ENCODE measurements at places on chromosomes 2 and 18.

GRCh38 chr2:238597638-238598528, 171.2 kb downstream of the ASB1 start:
- no peak for DNase-seq

- DNase-seq = no peak
Measured at GRCh38 chr2:108575132-108575966, 41.1 kb downstream of the LIMS1 start.

DNA sequence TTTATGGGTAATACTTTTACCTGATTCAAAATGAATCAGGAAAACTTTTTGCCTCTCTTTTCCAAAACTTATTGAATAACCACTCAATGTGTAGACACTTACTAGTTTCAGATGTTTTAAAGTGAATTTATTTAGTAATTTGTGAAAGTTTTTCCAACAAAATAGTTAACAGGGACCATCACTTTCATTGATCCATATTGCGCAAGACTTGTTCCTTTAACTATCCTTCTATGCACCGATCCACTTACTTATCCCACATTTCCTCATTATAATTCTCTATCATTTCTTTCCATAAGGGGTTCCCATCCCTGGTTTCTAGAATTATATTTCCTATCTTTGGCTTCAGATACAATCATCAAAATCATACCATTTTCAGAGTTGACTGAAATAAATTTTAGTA, 48.3 kb downstream of the CDH19 start:
- no peak for DNase-seq

DNA sequence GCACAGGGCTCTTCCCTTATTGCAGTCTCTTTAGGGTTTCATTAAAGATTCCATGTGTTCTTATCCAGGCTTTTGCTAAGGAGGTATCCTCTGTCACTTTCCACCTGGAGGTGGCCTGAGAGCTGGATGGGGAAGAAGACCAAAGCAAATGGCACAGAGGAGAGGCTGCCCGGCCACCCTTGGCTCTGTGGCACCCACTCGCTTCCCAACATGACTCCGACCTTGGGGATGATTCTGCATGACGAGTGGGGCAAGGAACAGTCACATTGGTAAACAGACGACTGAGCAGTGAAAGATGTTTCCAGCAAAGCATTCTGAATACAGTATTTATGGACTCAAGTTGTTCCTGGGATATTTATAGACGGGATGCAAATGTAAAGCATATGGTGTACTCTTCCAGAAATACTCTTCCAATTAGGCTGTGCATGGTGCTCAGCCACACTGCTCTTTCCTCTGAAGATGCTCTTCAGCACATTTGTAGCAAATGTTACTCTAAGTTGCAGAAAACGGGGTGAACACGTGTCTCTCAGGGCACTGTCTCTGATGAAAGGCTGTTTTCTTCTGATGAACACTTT, 377.1 kb upstream of the HS6ST1 start:
- DNase-seq = no peak

GRCh38 chr18:33372442-33372841, 68.1 kb downstream of the CCDC178 start:
- DNase-seq = no peak

DNA sequence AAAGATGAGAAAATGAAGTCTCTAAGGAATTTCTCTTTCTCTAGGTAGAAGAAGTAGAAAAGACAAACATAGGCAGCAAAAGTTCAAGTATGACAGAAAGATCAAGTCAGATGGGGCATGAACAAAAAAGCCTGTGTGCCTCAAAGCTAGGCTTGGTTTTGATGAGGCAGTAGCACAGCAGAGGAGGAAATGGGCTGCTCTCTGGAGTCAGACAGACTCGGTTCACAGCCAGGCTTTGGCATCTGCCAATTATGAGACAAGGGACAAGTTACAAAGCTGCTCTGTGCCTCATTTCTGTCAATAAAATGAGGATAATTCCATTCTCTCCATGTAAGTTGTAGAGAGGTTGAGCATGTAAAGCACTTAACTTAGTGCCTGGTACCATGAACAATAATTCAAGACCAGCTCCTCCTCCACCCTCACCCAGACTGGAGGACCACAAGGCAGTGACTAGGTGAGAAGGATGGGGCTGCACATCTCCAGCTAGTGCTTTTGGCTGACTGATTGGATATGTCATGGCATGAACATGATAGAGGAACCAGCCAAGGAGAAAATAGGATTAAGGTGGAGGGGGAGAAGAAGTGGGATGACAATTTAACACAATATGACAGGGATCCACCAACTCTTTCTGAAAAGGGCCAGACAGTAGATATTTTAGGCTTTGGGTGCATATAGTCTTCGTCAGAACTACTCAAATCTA, 84.6 kb downstream of the TMEM163 start:
- no peak for DNase-seq

DNA sequence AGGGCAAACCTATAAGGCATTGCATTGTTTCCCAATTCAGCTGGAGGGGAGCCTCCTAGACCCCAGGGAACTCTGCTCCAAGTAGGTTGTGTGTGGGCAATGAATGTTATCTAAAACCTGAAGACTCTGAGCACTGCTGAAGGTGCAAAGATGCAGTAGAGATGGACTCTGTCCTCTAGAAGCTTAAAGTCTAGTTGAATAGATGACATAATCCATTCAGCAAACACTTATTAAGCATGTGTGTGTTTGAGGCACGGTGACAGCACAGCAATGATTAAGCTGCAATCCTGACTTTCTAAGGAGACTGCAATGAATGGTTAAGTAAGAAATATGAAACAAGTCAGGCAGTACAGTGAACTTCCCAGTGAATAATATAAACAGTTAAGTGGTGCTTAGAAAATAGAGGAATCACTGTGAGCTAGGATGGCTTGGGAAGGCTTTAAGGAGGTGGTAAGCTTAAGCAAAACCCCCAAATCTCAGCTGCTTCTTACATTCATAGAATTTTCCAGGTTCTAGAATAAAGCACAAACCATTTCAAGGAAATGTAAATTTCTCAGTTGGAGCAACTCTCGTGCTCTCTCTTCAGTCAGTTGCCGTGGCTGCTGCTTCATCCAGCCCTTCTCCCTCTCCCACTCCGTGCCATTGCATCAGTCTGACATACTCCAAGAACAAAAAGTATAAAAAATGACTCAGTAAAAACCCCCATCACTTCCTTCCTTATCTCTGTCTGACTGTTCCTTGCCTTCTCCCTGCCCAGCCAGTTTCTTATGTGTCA, 19.1 kb downstream of the MXD1 start:
- peak; percentile 45 for DNase-seq

- no peak for DNase-seq
Measured at GRCh38 chr2:112949456-112949855, 28.4 kb upstream of the IL36G start.

- no peak for DNase-seq
Measured at GRCh38 chr18:9066358-9066757, 36.1 kb upstream of the NDUFV2 start.

DNA sequence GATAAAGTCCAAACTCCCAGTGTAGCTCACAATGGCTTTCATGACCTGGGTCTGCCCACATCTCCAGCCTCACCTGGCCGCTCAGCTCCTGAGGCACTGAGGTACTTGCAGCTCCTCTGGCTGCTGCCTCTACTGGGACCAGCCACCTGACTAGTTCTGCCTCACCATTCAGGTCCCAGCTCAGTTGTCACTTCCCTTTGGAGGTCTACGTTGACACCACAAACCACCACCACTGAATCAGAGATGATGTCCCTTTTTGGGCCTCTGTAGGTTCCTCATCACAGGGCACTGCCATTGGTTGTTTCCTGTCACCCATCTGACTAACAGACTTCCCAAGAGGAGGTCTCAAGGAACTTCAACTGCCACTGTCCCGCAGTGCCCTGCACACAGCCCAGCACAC, 21.2 kb downstream of the SPP2 start:
- DNase-seq = no peak

DNA sequence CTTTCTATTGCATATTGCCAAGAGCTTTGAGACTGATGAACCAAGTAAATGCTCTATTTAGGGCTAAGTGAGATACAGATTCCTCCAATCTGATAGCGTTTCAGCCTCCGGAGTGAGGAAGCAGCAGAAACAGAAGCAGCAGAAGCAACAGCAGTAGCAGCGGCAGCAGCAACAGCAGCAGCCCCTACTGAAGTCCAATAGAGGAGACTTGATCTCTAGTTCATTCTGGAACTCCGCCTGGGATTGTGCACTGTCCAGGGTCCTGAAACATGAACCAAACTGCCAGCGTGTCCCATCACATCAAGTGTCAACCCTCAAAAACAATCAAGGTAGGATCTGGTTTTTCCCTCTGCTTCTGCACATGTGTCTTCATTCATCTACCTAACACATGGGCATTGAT, at the start of gene DPP10:
Gene DPP10, plus strand, starts transcription at position 132 of the 400 bp plus-strand sequence.
- DNase-seq = no peak

DNA sequence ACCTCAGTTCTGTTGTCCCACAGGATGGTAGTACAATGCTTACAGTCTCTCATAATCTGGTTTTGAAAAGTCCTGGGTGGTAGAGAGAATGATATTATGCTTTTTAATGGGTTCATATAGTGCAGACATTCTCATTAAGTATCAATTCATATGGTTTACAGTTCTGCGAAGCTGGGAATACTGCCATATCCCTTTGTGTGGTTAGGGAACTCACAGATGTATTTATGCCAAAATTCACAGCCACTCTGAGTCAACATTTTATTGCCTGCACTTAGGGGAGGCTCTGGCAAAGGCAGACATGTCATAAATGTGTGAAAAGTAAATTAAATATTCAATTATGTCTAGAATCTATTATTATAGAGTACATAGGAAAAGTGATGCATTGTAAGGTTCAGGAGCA, 808.2 kb downstream of the SUCLG1 start:
- no peak for DNase-seq

DNA sequence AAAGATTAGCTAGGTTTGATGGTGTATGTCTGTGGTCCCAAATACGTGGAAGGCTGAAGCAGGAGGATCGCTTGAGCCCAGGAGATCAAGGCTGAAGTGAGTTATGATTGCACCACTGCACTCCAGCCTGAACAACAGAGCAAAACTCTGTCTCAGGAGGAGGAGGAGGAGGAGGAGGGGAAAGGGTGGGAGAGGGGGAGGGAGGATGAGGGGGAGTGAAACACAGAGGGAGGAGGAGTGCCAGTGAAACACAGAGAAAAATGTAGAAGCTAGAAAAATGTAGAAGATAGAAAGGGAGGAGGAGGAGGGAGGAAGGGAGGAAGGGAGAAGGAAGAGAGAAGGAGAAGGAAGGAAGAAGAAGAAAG, 387.5 kb downstream of the MTX2 start:
- DNase-seq = no peak

GRCh38 chr2:212033888-212034287, 504.7 kb downstream of the ERBB4 start:
- DNase-seq = no peak

- no peak for DNase-seq
Measured at GRCh38 chr18:72808680-72809079, 59.1 kb downstream of the NETO1 start.

DNA sequence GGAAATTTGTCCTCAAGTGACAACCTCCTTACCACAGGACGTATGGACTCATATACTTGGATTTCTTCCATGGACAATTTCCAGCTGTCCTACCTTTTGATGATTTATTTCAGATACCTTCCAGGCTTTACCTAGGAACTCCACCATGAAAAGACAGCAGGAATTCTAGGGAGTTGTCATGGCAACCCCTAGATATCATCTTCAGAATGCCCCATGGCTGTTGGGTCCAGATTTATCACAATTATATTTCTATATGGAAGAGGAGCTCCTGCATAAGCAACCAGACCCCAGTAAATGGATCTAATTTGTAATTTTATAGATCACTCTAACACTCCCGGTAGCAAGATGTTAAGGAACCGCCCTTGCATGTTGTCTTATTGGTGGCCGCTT, 102.3 kb upstream of the ZNF521 start:
- DNase-seq = no peak

GRCh38 chr2:204205082-204205481, 268.5 kb downstream of the ICOS start:
- DNase-seq = no peak

GRCh38 chr18:11925800-11926481, 17.8 kb upstream of the MPPE1 start:
- no peak for DNase-seq

All from AG09319 (cell line).